ENCODE measurements at places on chromosomes 2 and 18. TPM values are rescaled to one million over a fixed set of nuclear protein-coding genes. Genes with fewer than 3 reads are reported as not detected.

GRCh38 chr2:102932501-102932900 lies 170.7 kb downstream of the TMEM182 start:
- no peaks in the 10 kb centered on the region for H3K36me3 ChIP-seq
- H3K4me3 ChIP-seq, result no peak overlapping the region
- H3K27me3 ChIP-seq, result no peaks in the 10 kb centered on the region

GRCh38 chr2:71995067-71995665 lies 152.5 kb downstream of the CYP26B1 start:
- no peak overlapping the region for H3K27ac ChIP-seq
- no peaks in the 10 kb centered on the region for H3K36me3 ChIP-seq
- no peaks in the 10 kb centered on the region for H3K4me1 ChIP-seq
- H3K27me3 ChIP-seq, result no peaks in the 10 kb centered on the region
- no peak for DNase-seq

DNA sequence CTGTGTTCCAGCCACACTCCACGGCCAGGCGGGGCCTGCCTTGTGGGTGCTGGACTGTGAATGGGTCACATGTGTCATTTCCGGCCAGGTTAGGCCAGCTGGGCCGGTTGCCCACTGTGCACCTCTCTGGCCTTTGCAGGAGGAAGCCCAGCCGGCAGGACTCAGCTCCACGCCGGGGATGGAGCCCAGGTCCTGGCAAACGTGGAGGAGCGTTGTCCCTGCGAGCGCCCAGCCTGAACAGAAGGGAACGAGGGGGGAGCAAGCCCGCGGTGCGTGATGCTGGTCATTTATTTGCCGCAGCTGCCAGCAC lies 152.9 kb downstream of the PXDN start:
- H3K27me3 ChIP-seq, result peaks cover 23% of the 10 kb centered on the region
- DNase-seq, result no peak
- H3K4me3 ChIP-seq, result no peak overlapping the region
- H3K36me3 ChIP-seq, result no peaks in the 10 kb centered on the region
- H3K27ac ChIP-seq, result no peak overlapping the region

DNA sequence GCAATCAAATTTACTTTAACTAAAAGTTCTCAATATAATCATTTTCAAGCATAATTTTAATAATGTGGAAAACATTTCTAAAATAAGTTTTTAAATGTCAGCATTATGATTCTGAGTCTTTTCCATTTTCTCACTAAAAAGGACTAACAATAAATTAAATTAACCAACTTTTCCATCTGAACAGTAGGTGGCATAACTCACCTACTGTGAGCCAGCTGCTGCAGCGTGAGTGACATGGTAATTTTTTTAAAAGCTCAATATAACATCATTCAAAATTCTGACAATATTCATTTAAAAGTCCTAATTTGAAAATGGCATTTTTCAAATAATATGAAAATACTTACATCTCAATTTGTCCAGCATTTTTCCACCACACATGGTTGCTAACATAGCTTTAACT lies 66.5 kb downstream of the DTNB start:
- no peaks in the 10 kb centered on the region for H3K36me3 ChIP-seq
- DNase-seq, result no peak
- no peak overlapping the region for H3K27ac ChIP-seq
- H3K4me3 ChIP-seq, result no peak overlapping the region

The TRPM8 gene
- total RNA-seq, result not detected

The STAM2 gene
- 22.0 TPM for total RNA-seq

The SETBP1 gene
- 86.5 TPM for total RNA-seq

The LRRC30 gene
- not detected for total RNA-seq

The CASP10 gene
- total RNA-seq, result 7.3 TPM

The DPYSL5 gene
- total RNA-seq, result 0.40 TPM

All from esophagus muscularis mucosa (tissue), 4 donors.